SJSA1 (cell line): ENCODE measurements at places on chromosomes 7 and 10. TPM values are rescaled to one million over a fixed set of nuclear protein-coding genes. Genes with fewer than 3 reads are reported as not detected.

Gene NAT16
- not detected in 2 replicates for total RNA-seq

GRCh38 chr10:130924138-130924819 is 387.2 kb downstream of the TCERG1L start:
- no peaks in the 10 kb centered on the region for H3K4me1 ChIP-seq
- H3K27ac ChIP-seq: no peak overlapping the region
- H3K4me3 ChIP-seq: no peak overlapping the region
- DNase-seq: no peak
- no peaks in the 10 kb centered on the region for H3K27me3 ChIP-seq

DNA sequence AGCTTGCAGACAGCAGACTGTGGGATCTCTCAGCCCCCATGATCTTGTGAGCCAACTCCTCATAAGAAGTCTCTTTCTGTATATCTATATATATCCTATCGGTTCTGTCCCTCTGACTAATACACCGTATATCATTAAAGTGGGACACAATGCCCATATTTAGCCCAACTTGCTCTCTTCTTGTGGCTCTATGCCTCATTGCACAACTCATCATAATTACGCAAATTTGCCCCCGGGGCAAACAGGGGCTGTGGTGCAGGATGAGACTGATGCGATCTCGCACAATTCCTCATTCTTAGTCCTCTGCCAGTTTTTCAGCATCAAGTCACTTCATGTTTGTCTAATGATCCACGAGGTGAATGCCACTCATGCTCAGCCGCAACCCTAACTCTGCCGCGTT is 183.2 kb downstream of the PRPF18 start:
- H3K4me3 ChIP-seq: no peak overlapping the region
- no peaks in the 10 kb centered on the region for H3K36me3 ChIP-seq
- no peaks in the 10 kb centered on the region for H3K4me1 ChIP-seq
- DNase-seq: no peak
- H3K27me3 ChIP-seq: no peaks in the 10 kb centered on the region

Gene KCP
- not detected in 2 replicates for total RNA-seq
